ENCODE measurements at places on chromosomes 16 and 17.

DNA sequence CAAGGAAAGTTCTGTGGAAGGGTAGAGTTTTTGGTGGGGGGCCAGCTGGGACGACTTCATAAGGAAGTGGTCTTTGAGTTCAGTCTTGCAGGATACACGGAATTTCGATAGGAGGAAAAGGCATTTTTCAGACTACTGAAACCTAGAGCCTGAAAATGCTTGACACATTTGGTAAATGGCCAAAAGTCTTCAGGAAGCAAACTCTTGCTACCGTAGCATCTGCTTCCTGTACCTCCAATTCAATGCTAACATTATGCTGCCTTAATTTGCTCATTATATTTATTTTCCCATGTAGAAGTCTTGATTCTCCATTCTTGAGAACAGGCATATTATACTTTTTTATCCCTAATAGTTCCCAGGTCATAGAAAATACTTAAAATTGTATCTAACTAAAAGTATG lies 129.3 kb upstream of the MED13 start:
- DNase-seq, result peak; percentile 31

DNA sequence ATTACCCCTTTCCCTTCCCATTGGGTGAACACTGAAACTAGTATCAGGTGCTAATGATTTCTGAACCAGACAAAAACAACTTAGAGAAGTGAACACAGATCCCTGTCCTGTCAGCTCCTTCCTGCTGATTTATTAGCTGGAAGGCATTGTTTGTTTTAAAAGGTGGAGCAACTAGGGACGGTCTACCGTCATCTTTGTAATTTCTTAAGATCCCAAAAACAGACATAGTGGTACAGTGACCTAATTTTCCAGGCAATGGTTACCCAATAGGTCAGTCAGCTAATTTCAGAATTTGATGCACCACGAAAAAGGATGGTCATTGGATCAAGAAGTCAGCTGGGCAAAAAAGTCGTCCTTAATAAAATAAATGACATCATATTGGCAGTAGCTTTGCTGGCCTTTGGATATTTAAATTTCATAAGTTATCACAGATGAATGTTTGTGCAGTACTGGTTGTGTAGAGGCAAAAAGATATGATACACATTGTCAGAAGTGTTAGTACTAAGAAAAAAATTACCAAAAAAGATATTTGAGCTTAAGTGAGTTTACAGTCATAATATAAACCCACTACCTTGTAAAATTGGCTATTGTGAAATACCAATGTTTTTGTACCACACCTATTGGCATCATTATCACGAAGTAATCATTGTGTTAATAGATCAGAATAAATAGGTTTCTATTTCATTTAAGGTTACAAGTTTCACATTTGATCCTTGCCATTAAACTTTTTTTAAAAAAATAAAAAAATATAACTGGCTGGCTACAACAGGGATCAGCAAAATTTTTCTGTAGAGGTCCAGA lies 27.2 kb upstream of the KCNJ16 start:
- no peak for DNase-seq

DNA sequence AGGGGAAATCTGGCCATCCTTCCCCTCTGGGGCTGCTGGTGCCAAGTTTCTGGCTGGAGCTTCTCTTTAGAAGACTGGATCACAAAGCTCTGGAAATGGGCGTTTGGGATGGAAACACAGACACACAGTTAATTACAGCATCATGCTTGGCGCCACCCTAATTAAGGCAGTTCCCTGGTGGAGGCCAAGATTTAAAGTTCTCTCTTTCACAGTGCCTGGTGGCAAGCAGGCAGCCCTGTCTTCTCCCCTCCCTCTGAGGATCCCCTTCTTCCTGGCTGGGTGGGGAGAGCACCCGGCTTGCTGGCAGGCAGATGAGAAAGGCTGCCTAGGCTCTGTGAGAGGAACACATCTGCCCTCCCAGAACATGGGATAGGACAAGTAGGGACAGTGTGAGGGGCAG lies 59.0 kb upstream of the NKD1 start:
- DNase-seq, result no peak

GRCh38 chr16:78796221-78796866 lies 696.9 kb downstream of the WWOX start:
- DNase-seq, result no peak

- DNase-seq, result no peak
Measured at GRCh38 chr16:50741225-50741780, 583 bp upstream of the CYLD start.

GRCh38 chr16:24700549-24701392 lies 28.7 kb upstream of the TNRC6A start:
- peak; percentile 92 for DNase-seq

DNA sequence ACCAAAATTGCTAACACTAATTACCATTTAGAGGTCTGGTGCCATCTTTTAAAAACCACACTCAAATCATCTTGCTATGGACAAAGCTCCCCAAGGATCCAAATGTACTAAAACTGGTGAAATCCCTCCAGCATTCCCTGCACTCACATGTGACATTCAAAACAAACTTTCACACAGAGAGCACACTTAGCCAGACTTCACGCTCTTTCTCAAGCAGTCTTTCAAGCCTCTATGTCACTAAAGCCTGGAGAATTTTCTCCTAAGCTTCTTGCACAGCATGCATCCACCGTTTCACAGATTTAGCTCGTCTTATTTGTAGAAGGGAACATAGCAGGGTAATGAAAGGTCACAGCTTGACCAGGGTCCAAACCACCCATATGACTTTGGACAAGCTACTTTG lies 19.3 kb downstream of the CMTM3 start:
- DNase-seq, result no peak

- DNase-seq, result no peak
Measured at GRCh38 chr16:27402964-27403600, 1.1 kb downstream of the IL21R start.

DNA sequence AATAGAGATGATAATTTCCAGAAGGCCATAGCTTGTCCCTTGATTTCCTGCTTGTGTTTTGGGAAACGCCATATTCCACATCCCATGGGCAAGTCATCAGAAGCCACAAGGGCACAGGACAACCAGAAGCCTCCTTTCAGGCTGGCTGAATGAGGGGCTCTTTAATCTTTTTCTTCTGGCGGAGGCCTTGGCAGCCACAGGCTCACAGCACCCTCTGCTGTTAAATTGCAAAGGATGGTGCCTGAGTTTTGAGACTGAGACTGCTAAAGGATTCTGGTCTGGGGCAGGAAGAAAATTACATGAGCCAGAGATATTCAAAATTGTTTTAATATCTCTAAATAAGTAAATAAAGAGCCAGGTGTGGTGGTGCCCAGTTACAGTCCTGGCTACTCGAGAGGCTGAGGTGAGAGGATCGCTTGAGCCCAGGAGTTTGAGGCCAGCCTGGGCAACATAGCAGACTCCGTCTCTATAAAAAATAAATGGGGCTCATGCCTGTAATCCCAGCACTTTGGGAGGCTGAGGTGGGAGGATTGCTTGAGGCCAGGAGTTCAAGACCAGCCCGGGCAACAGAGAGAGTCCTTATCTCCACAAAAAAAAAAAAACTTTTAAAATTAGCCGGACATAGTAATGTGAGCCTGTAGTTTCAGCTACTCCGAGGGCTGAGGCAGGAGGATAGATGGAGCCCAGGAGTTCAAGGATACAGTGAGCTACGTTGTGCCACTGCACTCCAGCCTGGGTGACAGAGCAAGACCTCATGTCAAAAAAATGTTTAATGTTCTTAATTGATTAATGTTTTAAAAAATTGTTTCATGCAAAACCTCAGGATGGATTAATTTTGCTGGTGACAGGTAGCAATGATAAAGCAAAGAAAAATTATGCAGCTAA lies 26.3 kb downstream of the AARSD1 start:
- no peak for DNase-seq

DNA sequence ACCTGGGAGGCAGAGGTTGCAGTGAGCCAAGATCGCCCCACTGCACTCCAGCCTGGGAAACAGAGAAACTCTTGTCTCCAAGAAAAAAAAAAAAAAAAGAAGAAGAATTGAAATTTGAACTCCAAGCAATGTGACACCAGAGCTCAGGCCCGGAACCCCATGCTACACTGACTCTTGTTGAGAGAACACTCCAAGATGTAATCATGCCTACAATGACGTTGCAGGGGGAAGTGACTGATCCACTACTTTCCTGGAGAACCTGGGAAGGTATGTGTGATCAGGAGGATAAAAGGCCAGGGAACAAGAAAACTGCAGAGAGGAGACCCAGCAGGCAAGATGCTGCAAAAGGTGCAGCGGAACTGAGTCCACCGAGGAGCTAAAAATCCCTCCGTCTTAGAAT lies 57.9 kb downstream of the ADCY9 start:
- no peak for DNase-seq

DNA sequence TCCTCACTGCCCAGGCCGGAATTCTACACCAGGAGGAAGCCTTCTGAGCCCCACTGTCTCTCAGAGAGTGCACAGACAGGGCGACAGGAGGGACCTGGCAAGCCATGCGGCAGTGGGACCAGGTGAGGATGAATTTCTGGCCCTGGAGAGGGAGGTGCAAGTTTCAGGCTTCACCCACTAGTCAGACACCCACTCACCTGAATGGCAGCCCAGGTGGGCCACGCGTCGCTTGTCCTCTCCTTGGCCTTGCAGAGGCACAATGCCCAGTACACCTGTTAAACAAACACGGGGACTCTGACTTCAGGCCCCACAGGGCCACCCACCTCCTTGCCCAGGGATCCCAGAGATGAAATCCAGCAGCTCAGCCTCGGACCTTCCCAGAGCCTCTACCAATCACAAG lies 4.2 kb downstream of the CORO7 start:
- no peak for DNase-seq

GRCh38 chr16:88806491-88807111 lies 3.0 kb downstream of the CDT1 start:
- no peak for DNase-seq

DNA sequence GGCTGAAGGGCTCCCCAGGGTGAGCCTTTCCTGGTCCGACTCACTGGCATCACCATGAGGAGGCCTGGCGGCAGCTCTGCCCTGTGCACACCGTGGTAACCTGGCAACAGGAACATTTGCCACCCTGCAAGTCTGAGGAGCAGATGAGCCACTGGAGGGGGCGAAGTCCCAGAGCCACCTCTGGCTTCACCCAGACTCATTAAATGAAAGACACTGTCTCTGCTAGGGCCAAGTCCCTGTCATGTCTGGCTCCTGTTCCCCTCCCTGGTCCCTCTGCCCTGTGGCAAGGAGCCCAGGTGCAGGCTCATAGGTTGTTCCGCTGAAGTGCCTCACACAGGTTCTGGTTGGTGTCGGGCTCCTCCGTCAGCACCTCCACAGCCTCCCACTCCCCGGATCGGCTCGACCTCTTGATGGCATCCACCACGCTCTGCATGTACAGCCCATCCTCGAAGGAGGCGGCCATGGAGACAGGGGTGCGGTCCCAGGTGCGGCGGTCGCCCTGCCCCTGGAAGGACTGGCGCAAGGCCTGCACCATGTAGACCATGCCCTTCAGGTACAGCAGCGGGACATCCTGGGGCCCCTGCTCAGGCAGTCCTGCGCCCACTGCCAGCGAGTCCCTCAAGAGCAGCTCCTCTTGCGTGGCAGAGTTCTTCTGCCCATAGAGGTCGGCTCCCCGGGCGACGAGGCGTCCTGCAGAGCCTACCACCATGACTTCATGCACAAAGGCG lies 8.4 kb downstream of the C16orf86 start:
- no peak for DNase-seq

- no peak for DNase-seq
Measured at GRCh38 chr17:2695961-2696760, 15.4 kb downstream of the CLUH start.

DNA sequence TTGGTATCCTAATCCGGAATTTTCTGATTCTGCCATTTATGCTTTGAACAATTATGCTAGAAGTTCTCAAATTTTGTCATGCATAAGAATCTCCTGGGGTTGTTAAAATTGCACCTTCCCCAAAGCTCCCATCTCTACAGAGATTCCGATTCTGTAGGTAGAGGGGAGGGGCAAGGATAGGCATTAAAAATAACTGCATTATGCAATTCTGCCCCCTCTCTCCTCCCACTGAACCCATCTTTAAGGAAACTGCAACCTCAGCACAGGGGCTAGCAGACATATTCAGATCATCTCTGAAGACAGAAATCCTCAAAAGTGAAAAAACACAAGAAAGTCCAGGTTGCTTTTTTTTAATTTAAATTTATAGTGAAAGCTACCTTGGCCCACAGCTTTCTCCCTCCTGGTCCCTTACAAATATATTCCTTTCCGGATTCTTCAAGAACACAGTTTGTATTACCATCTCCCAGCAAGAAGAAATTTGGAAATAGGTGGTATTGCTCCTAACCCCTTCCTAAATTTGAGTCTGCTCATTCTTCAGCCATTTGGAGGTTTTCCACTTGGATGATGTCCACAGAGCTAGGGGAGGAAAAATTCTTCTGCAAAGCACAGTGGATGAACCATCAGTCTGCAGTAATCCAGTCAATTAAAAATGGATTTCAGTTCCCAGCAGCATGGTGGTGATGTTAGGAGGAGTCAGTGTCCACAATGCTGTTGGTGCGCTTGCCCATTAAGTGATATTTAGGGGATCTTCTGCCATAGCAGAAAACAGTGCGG lies 67.7 kb downstream of the RBFOX1 start:
- DNase-seq, result no peak

DNA sequence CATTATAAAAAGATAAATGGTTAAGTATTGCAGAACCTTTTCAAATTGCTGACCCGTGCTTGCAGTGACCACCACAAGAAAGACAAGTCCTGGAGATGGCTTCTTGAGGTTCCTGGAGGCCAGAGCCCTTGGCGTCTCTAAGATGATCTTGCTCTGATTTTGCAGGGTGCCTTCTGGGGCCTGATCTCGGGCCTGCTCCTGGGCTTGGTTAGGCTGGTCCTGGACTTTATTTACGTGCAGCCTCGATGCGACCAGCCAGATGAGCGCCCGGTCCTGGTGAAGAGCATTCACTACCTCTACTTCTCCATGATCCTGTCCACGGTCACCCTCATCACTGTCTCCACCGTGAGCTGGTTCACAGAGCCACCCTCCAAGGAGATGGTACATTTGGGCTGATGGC lies 63.0 kb downstream of the SLC5A11 start:
- DNase-seq, result no peak

- no peak for DNase-seq
Measured at GRCh38 chr17:29051194-29051593, 8.3 kb downstream of the PIPOX start.

GRCh38 chr16:84842516-84843148 lies 22.8 kb downstream of the CRISPLD2 start:
- DNase-seq, result no peak

GRCh38 chr17:48160177-48161081 lies 52.9 kb downstream of the SNX11 start:
- no peak for DNase-seq
